ENCODE measurements at places on chromosomes 1 and 21. TPM values are rescaled to one million over a fixed set of nuclear protein-coding genes. Genes with fewer than 3 reads are reported as not detected.

DNA sequence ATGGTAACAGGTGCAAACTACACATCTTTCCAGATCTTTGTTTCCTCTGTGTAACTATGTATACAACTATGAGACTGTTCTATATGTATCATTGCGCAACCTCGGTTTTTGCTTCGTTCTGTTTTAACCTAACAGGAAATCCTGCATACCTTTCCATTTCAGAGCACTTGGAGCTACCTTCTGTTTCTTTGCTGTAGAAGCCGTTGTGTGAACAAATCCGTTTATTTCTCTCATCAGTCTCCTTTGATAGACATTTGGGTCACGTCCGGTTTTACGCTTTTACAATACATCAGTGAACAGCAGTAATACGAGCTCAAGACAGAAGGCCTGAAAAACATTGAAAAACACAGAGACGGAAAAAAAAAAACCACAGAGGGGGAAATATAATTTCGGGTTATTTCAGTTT lies 10.5 kb downstream of the ATP5IF1 start:
- peak; percentile 35 for DNase-seq
- H3K27ac ChIP-seq = peak overlapping the region; percentile 99
- H3K4me1 ChIP-seq = peaks cover 40% of the 10 kb centered on the region
- H3K36me3 ChIP-seq = no peaks in the 10 kb centered on the region

DNA sequence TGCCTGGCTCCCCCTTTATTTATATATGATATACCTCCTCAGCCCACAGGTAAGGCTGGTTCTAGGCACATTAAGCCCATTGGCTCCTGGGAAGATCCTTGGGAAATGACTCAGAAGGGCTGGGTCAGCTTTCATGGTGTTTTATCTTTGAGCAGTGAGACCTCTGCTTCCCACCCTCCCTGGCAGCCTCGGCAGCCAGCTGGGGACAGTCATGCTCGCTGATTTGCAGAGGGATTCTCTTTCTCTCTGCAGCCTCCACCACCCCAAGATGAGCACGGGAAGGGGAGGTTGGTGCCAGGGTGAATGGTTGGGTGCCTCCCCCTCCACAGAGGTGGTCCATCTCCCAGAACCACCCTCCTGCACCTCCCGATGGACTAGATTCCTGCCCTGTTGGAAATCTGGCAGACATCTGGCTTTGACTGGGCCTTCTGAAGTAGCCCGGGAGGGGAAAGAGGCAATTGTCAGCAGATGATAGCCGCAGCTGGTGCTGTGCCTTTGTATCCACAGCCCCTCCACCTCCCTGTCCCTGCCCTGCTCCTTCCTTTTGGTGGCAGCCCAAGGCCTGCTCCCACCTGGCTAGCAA lies 24.6 kb downstream of the IER5 start:
- H3K27me3 ChIP-seq = peaks cover 12% of the 10 kb centered on the region
- no peak for DNase-seq
- H3K27ac ChIP-seq = no peak overlapping the region
- H3K4me3 ChIP-seq = no peak overlapping the region
- peaks cover 8% of the 10 kb centered on the region for H3K4me1 ChIP-seq

GRCh38 chr21:28357743-28358142 lies 634.9 kb downstream of the LTN1 start:
- no peak overlapping the region for H3K27ac ChIP-seq
- H3K27me3 ChIP-seq = no peaks in the 10 kb centered on the region
- no peaks in the 10 kb centered on the region for H3K4me1 ChIP-seq
- H3K36me3 ChIP-seq = no peaks in the 10 kb centered on the region

- no peaks in the 10 kb centered on the region for H3K27me3 ChIP-seq
- H3K36me3 ChIP-seq = peaks cover 13% of the 10 kb centered on the region
Measured at GRCh38 chr1:97506368-97506767, 414.5 kb downstream of the DPYD start.

DNA sequence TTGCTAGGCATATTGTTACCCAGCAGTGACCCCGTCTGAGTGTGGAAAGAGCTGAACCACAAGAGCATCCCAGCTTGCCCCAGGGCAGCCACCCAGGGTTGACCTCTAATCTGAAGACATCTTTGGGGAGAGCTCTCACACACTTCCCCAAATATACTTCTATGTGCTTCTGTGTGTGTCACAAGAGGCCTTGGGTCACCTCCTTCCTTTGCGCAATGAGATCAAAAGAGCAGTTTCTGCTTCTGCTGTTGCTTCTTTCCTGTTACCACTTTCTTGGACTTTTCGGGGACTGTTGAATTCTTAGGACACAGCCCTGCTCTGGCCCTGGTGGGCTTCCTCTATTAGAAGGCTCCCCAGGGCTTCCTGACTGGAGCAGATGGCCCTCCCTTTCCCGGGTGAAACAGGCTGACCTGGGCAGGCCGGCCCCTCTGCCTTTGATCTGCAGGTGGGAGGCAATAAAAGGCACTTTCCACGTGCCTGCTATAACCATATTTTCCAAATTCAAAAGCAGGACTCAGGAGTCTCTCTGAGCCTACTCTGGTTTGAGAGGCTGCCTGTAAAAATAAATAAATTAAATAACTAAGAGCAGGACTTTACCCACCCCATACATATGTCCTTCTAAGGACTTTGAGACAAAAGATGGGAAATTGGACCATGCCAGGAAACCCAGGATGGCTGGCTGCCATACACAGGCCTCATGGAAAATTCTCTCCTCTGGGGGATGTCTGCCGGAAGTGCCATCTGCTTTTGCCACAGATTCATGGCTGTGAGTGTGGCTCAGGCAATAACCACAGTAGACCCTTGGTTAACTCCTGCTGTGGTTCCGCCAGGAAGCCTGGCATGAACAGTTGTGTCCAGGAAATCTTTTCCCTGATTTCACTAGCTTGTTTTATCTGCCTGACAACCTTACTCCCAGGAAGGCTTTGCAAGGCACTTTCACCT lies 28.3 kb upstream of the RCSD1 start:
- peaks cover 33% of the 10 kb centered on the region for H3K4me1 ChIP-seq
- peak overlapping the region; percentile 33 for H3K4me3 ChIP-seq
- H3K27me3 ChIP-seq = no peaks in the 10 kb centered on the region
- DNase-seq = no peak
- H3K36me3 ChIP-seq = peaks cover 2% of the 10 kb centered on the region

DNA sequence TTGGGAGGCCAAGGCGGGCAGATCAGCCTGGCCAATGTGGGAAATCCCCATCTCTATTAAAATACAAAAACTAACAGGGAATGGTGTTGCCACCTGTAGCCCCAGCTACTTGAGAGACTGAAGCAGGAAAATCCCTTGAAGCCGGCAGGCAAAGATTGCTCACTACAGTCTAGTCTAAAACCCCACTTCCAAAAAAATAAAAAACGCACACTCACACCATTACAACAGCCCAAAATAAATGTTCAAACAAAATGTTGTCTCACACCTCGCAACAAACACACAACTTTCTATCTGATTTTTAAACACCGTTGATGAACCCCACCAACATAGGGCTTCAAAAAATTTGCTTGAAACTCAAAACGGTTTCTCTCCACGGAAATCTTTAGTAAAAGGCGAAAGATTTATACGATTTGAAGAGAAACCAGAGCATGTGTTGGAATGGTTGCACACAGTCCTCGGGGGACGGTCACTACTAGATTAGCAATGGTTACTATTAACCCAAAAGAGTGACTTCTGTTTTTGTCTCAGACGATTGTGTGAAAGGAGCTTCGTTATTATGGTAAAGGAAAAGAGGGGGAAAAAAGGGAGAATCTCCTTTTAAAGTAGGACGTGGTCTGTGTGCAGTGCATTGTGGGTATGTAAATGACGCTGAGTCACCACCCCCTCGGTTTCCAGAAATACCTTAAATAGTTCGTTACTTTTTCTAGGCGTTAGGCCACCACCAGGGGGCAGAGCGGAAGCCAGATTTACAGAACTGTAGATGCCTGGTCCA lies at the start of gene RNU5D-1:
Gene RNU5D-1, minus strand, starts transcription at position 430 of the 772 bp plus-strand sequence.
- H3K36me3 ChIP-seq = no peaks in the 10 kb centered on the region
- peak; percentile 80 for DNase-seq

- no peaks in the 10 kb centered on the region for H3K36me3 ChIP-seq
- H3K27ac ChIP-seq = peak overlapping the region; percentile 67
- DNase-seq = no peak
- peaks cover 51% of the 10 kb centered on the region for H3K4me1 ChIP-seq
Measured at GRCh38 chr1:46607345-46608130, 3.5 kb upstream of the MKNK1 start.

ORC1 gene
- 2.0 TPM for total RNA-seq

CADM3 gene
- not detected for total RNA-seq

All from T-helper 17 cell (primary cell).